ENCODE measurements at places on chromosomes 5 and 9.

DNA sequence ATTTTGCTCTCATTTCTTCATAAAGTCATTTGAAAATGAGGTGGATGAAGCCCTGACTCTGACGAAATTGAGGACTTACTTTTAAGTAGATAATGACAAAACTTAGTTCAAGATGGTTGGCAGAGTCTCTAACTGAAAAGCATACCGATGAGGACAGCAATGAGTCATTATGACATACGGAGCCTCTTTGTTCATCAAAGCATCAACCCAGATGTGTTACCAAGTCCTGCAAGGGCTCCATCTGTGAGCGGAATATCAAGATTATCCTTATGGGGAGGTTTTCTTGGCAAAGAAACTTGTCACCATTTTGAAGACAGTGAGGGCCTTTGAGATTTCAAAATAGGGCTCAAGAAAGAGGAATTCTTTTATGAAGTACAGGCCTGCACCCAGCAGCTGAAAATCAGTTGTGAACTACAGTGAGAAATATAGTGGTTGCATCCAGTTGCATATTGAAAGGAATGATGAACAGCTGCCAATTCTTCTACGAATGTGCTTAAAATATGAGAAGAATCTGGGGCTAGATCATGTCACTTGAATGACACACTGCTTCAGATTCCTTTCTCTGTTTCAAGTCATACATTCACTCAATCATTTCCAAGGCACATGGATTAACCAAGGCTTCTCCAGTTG lies 86.6 kb upstream of the SLC24A2 start:
- DNase-seq: no peak
- no peak overlapping the region for H3K27ac ChIP-seq
- H3K36me3 ChIP-seq: no peaks in the 10 kb centered on the region
- H3K27me3 ChIP-seq: no peaks in the 10 kb centered on the region
- no peak overlapping the region for H3K4me3 ChIP-seq

- no peaks in the 10 kb centered on the region for H3K36me3 ChIP-seq
- H3K4me1 ChIP-seq: no peaks in the 10 kb centered on the region
- H3K27me3 ChIP-seq: no peaks in the 10 kb centered on the region
- no peak overlapping the region for H3K27ac ChIP-seq
- DNase-seq: no peak
Observed at GRCh38 chr5:135857630-135858311, 23.3 kb downstream of the SLC25A48 start.

- H3K36me3 ChIP-seq: no peaks in the 10 kb centered on the region
- peaks cover 100% of the 10 kb centered on the region for H3K27me3 ChIP-seq
- DNase-seq: no peak
- H3K27ac ChIP-seq: no peak overlapping the region
- no peak overlapping the region for H3K4me3 ChIP-seq
- H3K4me1 ChIP-seq: peaks cover 31% of the 10 kb centered on the region
Observed at GRCh38 chr9:132582786-132583583, 579 bp downstream of the BARHL1 start.

GRCh38 chr9:137968235-137968634 lies 90.7 kb downstream of the CACNA1B start:
- H3K27ac ChIP-seq: no peak overlapping the region
- H3K27me3 ChIP-seq: no peaks in the 10 kb centered on the region
- DNase-seq: no peak
- no peak overlapping the region for H3K4me3 ChIP-seq

GRCh38 chr9:97307500-97308163 lies at the start of gene CCDC180:
Gene CCDC180, plus strand, starts transcription at chr9:97307659. Its CDS starts 405 bp downstream, at chr9:97308064.
- peaks cover 10% of the 10 kb centered on the region for H3K36me3 ChIP-seq
- peak within 1 kb of the TSS; percentile 6 for H3K27ac ChIP-seq
- H3K4me3 ChIP-seq: peak within 1 kb of the TSS; percentile 2
- no peaks in the 10 kb centered on the region for H3K27me3 ChIP-seq
- peak; percentile 52 for DNase-seq
- no peaks in the 10 kb centered on the region for H3K4me1 ChIP-seq

DNA sequence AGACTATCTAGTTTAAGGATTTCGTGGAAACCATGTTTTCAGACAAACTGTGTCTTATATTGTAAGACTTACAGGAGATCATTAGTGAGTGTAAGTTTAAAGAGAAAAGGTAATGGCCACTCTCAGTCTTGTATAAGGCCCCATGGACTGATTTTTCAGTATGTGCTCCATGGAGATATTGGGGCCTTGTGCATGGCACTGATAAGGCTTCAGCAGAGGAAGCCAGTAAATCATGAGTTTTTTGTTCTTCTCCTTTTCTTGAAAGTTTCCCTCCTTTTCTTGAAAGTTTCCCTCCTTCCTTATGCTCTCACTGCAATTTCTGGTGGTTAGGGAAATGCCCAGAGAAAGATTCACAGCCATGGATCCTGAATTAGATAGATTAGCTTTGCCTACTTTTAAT lies 471.3 kb downstream of the LRRC70 start:
- no peaks in the 10 kb centered on the region for H3K36me3 ChIP-seq
- H3K4me1 ChIP-seq: no peaks in the 10 kb centered on the region
- H3K4me3 ChIP-seq: no peak overlapping the region
- DNase-seq: no peak

- H3K4me1 ChIP-seq: no peaks in the 10 kb centered on the region
- H3K27me3 ChIP-seq: no peaks in the 10 kb centered on the region
- DNase-seq: no peak
- H3K27ac ChIP-seq: no peak overlapping the region
- no peaks in the 10 kb centered on the region for H3K36me3 ChIP-seq
Observed at GRCh38 chr5:10562201-10563109, 1.4 kb upstream of the ANKRD33B start.

- H3K36me3 ChIP-seq: no peaks in the 10 kb centered on the region
- DNase-seq: no peak
- no peaks in the 10 kb centered on the region for H3K4me1 ChIP-seq
- no peaks in the 10 kb centered on the region for H3K27me3 ChIP-seq
- H3K4me3 ChIP-seq: no peak overlapping the region
- no peak overlapping the region for H3K27ac ChIP-seq
Observed at GRCh38 chr9:127741831-127742434, 6.8 kb upstream of the TOR2A start.

- no peaks in the 10 kb centered on the region for H3K36me3 ChIP-seq
- DNase-seq: no peak
Observed at GRCh38 chr9:93486268-93486667, 32.9 kb upstream of the FAM120AOS start.

- no peak overlapping the region for H3K27ac ChIP-seq
- H3K36me3 ChIP-seq: no peaks in the 10 kb centered on the region
- no peaks in the 10 kb centered on the region for H3K27me3 ChIP-seq
- no peak for DNase-seq
- H3K4me3 ChIP-seq: no peak overlapping the region
- H3K4me1 ChIP-seq: no peaks in the 10 kb centered on the region
Observed at GRCh38 chr5:148910216-148910615, 83.8 kb downstream of the ADRB2 start.

DNA sequence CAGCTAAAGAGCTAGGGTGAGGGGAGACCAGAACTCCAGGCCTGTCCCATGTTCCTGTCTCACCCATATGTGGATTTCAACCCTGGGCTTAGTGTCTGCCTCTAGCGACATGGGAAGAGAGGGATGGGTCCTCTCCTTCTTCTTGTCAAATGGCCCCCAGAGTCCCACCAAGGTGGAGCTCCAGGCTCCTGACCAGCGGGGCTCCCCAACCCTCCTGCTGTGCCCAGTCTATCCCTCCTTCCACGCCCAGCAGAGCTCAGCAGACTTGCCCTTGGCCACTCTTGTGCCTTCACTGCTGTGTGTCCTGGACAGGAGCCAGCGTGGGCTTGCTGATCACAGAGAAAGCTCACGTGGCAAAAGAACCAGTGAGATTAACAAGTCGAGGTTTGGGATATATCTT lies 123.0 kb upstream of the GABRP start:
- H3K27me3 ChIP-seq: peaks cover 3% of the 10 kb centered on the region
- no peaks in the 10 kb centered on the region for H3K4me1 ChIP-seq
- no peak overlapping the region for H3K4me3 ChIP-seq
- H3K27ac ChIP-seq: no peak overlapping the region
- no peaks in the 10 kb centered on the region for H3K36me3 ChIP-seq
- no peak for DNase-seq

GRCh38 chr9:133119846-133120500 lies 1.1 kb downstream of the RALGDS start:
- H3K4me3 ChIP-seq: peak overlapping the region; percentile 84
- DNase-seq: no peak
- peaks cover 50% of the 10 kb centered on the region for H3K4me1 ChIP-seq

DNA sequence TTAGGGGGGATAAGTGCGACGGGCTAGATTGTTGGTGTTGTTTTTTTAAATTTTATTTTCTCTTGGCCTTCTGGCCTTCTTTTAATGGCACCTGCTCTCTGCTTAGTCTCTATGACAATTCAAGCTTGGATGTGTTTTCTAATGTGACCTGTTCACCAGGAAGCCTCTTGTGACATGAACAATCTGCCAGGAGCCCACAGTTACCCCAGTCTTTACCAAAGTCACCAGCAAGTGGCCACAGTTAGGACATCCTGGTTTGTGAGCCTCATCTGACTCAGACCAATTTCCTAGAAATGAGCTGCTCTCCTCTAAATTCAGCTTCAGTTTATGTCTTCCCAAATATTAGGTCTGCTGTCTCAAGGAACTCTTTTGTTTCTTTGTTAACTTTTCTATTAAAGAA lies 135.8 kb downstream of the TLE4 start:
- no peak overlapping the region for H3K4me3 ChIP-seq
- no peak for DNase-seq
- no peak overlapping the region for H3K27ac ChIP-seq

GRCh38 chr5:143006501-143006900 lies 236.3 kb downstream of the ARHGAP26 start:
- H3K27me3 ChIP-seq: no peaks in the 10 kb centered on the region
- H3K36me3 ChIP-seq: no peaks in the 10 kb centered on the region
- H3K4me3 ChIP-seq: no peak overlapping the region
- peak; percentile 78 for DNase-seq
- H3K4me1 ChIP-seq: peaks cover 37% of the 10 kb centered on the region

DNA sequence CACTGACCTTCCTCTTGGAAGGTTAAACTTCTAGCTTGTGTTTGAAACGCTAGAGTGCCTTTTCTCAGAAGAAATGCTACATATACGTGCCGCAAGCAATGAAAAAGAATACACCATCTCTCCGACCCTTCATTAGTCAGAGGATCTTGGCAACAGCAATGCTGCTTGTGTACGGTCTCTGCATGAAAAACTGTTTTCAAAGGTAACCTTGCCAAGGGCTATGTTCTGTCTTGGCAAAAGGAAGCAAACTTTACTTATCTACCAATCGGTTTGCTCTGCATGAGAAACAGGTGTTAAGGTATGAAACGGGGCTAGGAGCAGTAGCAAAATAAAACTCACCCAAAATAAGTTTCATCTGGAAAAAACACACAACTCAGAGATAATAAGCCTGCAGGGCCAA lies 297.8 kb downstream of the FBXL17 start:
- DNase-seq: no peak
- no peak overlapping the region for H3K27ac ChIP-seq
- H3K4me1 ChIP-seq: no peaks in the 10 kb centered on the region
- no peaks in the 10 kb centered on the region for H3K36me3 ChIP-seq

Data from tibial artery (tissue), 4 donors.